NCI-H446 (cell line): ENCODE measurements at places on chromosomes 5 and 9.
A peak's percentile ranks its signal among the peaks of the same experiment; 100 is the strongest.

DNA sequence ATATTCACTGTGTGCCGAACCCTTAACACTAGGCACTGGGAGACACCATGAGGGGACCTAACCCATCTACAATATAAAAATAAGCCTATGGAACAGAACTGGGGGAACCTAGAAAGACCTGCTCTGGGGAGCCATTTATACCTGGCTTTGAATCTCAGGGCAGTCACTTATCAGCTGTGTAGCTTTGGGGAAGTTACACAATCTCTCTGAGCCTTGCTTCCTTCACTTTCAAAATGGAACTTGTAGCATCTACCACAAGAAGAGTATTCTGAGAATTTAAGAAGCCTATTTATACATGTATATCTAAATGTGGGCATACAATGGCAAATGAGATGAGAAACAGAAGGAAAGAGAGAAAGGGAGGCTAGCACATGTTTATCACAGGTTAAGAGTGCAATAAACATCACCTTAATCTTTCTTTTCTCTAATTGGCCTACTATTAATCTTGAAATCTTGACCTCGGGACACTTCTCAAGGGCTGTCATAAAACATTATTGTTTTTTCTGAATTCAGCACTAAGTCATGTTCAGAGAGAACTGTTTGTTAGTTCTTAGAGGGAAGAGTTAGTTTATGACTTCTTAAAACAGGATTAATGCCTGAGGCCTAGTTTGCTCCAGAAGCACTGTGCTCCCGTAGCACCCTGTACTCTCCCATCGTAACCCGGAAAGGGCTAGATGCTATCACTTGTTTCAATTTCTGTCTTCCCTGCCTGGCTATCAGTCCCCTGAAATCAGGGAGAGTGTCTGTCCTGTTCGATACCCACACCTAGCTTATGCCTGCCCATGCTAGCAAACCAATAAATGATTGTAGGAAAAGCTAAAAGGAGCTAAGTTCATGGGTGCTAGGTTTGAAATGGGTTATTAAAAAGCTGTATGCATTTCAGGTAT lies 606.4 kb upstream of the CLINT1 start:
- no peak for DNase-seq

- no peak for DNase-seq
These were observed 338.2 kb upstream of the WWC1 start for GRCh38 chr5:167953151-167953798.

- DNase-seq: no peak
These were observed 37.7 kb upstream of the VCAN start for GRCh38 chr5:83433891-83434290.

- DNase-seq: no peak
These were observed 43.3 kb upstream of the ALDOB start for GRCh38 chr9:101478906-101479305.

DNA sequence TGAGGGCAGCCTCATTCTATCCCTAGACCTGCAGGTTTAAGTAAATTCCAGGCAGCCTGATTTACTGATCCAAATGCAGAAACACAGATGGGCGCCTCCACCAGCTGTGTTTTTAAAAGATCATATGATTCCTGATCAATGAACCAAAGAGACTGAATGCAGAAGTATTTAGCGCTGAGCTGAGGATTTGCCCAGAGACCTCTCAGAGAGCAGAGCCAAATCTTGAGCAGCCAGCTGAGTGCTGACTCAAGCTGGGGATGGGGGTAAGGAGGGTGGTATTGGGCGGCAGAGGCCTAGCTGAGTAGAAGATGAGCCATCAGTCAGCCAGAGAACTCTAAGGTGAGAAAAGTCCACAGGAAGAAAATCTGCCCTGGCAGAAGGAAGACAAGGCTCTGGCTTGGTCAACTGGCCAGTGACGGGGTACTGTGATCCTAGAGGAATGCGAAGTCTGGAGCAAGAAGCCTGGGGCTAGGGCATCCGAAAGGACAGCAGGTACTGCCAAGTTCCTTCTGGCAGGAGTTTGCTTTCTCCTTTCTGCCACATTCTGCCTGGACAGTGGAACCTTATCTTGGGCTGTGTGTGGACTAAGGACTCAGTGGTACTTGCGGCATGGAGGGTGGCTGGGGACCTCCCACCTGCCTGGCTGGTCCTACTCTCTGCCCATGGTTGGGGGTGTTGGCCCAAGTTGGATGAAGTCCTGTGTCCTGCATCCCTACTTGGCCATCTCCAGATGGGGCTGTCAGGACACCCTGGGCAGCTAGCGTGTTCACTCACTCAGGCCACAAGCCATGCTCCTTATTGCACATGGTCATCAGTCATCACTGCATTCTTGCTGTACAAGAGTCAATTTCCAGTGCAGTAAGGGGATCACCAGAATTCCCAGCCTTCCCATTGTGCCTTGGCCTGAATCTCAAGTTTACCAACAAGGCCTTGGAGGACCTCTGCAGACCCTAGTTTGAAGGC lies 34.5 kb upstream of the CDKN2AIPNL start:
- no peak for DNase-seq

DNA sequence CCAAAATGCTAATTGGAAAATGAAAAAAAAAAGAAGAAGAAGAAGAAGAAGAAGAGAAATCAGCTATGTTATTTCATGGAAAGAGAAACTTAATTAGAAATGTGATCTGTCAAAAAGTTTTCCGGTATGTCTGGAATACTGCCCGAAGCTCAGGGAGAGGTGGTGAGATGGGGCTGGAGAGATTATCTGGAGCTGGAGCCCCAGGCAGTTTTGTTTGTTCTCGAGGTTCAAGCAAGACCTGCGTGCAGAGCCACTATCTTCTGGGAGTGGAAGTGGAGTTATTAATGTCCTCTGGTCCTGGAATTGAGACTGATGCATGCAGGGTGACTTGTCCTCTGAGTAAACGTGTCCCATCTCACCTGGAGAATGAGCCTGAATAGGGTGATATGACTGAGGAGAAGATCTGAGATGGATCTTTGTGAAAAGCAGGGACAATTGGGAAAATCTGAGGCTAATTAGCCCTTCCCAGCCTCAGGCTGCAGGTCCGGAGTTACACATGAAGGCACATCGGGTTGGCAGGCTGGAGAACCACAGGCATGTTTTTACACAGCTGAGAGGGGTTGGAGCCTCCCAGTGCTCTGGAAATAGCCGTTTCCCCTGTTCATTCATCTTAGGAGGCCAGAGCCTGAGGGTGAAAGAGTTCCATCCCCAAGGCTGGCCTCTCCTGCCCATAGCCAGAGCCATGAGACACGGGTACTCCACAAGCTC lies 70.5 kb downstream of the OLFM1 start:
- no peak for DNase-seq

DNA sequence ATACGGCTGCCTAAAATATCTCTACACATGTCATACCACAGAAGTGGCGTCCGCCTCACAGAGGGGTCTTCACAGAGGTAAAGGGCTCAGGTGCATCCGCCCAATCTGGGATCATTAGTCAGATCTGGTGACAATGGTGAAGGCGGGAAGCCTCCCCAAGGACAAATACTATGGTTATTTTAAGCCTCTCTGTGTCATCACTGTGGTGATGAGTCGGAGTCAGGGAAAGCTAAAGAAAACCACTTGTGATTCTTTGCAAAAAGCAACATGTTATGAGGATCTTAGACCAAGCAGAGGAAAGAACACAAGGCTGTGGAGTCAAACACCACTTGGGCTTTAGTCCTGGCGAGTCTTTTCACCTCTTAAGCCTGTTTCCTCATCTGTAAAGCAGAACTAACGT lies 190.4 kb downstream of the DRD1 start:
- DNase-seq: no peak

GRCh38 chr5:147393874-147394672 lies 115.8 kb downstream of the DPYSL3 start:
- DNase-seq: no peak

- DNase-seq: no peak
These were observed 63.1 kb upstream of the NREP start for GRCh38 chr5:111820072-111820471.

GRCh38 chr5:128927644-128928043 lies 37.6 kb upstream of the SLC27A6 start:
- DNase-seq: no peak

DNA sequence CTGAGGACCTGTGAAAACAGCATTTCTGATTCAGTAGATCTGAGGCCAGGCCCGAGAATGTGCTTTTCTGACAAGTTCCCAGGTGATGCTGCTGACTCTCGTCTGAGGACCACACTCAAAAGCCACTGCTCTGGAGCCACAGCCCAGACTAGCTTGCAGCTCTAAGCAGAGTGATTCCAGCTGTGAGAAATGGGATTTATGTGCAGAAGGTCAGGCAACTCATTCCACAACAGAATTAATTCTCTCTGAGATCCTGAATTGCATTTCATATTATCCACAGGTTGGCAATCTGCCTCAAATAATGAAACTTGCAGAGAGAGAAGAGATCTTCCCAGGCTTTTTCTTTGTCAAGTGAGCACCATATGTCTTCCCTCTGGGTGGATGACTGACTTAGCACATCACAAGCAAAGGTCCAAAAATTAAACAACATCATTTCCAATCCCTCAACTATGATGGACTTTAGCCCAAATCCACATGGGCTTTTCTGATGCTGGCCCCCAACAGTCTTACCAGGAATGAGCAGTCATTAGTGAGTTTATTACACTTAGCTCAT lies 140.2 kb downstream of the ALDH1A1 start:
- no peak for DNase-seq

DNA sequence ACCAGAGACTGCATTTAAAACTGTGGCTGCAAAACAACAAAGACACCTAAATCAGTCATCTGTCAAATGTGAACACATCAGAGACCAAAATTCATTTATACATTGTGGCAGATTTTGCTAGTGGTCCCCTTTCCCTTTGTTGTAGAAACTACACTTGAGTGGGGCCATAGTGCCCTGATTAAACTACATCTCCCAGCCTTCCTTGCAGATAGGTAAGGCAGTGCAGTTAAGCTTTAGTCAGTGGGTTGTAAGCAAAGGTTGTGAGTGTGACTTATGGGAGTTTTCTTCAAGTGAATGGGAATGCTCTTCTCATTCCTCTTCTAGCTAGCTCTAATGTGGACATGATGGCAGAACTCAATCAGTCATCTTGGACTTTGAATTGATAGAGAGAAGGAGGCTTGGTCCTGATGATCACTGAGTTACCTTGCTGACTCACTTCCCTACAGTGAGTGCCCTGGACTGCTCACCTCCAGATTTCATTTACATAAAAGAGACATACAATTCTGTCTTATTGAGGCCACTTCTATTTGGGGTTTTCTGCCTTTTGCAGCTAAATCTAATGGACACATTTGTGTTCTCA lies 35.2 kb upstream of the SPARC start:
- no peak for DNase-seq

DNA sequence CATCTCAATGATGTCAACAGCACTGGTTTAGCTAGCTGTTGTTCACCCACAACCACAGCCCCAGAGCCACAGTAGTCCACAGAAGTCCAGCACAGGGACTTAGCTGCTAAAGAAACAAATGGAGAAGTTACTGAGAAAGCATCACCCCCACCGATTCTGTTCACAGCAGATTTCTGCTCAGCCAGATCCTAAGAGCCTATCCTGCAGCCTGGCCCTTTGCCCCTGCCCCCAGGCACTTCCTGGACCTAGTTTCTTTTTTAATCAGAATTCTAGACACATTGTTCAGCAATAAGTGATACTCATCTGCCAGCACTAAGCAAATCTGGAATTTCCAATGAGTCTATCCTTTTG lies 7.4 kb downstream of the B4GALT1 start:
- DNase-seq: no peak

DNA sequence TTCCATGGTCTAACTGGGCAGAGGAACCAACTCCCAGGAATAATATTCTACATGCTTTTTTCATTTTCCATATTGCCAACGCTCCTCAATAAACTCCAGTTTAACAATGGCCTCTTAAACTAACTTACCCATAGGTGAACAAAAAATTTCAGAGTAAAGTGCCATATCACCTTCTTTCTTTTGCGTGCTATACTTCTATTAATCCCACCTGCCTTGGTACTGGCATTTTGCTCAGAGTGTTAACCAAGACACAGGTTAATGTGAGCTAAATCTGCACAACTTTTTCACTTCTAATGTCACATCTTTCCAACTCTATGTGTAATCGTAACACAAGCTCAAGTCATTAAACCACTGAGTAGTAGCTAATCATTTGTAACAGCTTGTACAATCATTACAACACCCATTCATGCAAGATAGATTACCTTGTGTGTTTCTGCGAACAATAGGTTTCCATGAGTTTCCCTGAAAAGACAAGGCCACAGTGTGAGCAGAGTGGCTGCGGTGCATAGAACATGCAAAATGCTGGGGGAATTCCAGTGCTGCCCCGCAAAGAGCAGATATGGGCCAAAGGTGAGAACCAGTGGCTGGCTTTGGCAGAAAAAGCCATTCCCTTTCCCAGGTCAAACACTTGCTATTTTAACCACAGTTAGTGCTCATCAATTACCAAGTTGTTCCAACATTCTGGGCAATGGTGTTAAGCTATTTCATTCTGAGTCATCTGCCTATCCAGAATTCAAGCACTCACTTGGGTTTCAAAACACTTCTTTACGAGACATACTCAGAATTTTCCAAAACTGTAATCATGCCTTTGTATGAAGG lies 42.8 kb downstream of the TIMD4 start:
- DNase-seq: no peak

- no peak for DNase-seq
These were observed 7.0 kb upstream of the TUT7 start for GRCh38 chr9:86361176-86361575.

- no peak for DNase-seq
These were observed 771.1 kb downstream of the NR2F1-AS1 start for GRCh38 chr5:92809855-92810465.

DNA sequence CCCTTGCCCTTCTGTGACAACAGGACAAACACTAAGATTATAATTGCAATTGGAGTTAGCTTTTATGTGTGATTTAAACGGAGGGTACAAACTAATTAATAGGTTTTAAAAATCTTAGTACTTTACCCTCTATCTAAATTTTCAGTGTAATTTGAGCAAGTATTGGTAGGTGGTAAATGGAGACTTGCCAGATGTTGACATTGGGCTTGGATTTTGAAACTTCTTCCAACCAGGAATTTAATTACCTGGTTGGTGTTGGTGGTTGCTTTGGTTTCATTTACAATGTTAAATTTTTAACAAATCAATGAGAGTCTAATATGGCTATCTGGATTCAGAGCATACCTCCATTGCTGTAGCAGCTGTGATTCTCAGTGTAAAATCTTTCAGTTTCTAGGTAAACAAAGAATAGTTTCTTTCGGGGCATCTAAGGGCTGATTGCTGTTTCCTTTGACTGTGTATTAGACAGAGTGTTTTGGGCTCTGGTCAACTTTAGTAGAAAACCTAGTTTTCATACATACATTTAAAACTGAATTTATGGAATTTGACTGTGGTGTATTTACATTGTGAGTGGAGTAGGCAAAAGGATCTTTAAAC lies 1.9 kb downstream of the DAPK1 start:
- DNase-seq: no peak

DNA sequence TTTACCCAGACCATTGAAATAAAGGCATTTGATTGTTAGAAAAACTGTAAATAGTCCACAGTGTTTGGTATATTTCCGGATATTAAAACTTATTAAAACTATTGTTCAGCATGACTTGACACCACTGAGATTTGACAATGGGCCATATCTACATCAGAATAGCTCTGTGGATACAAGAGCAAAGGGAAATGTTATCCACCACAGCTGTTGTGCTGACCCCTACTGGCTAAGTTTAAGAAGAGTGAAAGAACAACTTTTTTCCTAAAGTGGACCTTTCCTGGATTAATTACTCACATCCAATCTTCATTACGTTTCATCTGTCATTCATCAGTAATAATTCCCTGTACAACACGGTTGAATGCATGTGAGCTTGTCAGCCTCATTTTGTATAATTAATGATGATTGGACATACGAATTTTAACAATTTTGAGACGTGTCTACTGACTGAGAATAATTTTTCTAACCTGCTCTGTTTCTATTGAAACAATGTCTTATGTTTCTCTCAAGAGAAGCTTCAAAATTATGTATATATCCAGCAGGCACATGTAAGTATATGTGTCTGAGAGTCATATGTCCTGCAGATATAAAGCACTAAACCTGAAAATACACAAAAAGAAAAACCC lies 1952.6 kb downstream of the MAT2B start:
- DNase-seq: peak; percentile 66
